ENCODE measurements at places on chromosomes 5 and 9. TPM values are rescaled to one million over a fixed set of nuclear protein-coding genes. Genes with fewer than 3 reads are reported as not detected.

DNA sequence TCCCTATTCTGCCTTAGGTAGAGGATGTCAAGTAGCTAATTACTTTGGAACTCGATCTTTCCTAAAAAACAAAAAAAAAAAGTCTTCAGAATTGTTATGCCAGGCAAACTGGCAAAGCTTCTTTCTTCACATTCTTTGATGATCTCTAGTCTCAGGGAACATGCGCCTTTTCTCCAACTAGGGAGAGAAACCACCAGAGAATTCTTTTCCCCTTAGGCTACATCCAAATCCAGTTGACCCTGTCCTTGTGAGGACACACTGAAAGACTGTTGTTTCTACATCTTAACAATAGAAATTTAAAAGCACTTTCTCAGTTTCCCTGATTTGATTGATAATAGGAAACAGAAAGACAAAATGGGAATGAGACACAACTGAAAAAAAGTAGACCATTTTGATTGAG, 94.7 kb upstream of the ITGA2 start:
- H3K27me3 ChIP-seq = no peaks in the 10 kb centered on the region
- no peak overlapping the region for H3K4me3 ChIP-seq
- no peaks in the 10 kb centered on the region for H3K36me3 ChIP-seq
- no peak overlapping the region for H3K27ac ChIP-seq
- no peak for DNase-seq

DNA sequence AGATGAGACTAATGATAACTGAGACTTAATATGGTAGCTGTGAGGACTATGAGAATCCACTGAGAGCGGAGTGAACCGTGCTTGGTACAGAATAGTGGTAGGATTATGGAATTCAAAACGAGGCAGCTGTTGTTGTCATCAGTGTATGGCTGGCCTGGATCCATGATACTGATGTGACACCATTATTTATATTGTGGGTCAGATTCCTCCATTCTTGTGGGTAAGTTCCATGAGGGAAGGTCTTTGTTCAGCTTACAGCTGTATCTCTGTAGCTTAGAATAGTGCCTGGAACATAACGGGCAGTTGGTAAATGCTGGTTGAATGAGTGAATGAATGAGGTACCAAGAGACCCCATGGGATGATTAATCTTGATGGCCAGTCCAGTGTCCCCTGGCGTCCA, 61.8 kb downstream of the ACER2 start:
- no peaks in the 10 kb centered on the region for H3K4me1 ChIP-seq
- no peaks in the 10 kb centered on the region for H3K36me3 ChIP-seq
- no peak overlapping the region for H3K4me3 ChIP-seq
- DNase-seq = no peak
- no peaks in the 10 kb centered on the region for H3K27me3 ChIP-seq

DNA sequence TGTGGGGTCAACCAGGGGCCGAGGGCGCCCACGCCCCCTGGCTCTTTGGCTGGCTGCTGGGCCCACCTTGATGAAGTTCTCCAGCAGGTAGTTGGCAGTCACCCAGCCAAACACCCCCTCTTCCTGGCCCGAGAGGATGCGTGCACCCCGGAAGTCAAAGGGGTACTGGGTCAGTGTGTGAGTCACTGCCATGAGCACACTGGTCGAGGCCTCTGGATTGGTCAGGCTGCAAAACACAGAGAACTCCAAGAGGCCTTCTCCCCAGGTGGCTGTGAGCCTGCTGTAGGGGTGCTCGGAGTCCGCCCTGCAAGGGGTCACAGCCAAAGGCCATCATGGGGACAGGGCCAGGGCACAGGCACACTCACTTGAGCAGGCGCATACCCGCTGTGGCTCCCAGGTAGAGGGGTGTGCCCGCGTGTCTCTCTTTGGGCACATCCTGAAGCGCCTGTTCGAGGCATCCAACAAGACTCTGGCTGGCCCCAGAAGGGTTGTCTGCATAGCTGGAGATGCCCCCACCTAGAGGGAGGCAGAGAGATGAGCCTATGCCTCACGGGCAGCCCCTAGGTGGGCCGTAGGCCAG, 2.6 kb downstream of the ENTPD2 start:
- H3K27ac ChIP-seq = no peak overlapping the region
- H3K36me3 ChIP-seq = no peaks in the 10 kb centered on the region
- H3K27me3 ChIP-seq = peaks cover 24% of the 10 kb centered on the region
- H3K4me1 ChIP-seq = peaks cover 14% of the 10 kb centered on the region
- no peak for DNase-seq

DNA sequence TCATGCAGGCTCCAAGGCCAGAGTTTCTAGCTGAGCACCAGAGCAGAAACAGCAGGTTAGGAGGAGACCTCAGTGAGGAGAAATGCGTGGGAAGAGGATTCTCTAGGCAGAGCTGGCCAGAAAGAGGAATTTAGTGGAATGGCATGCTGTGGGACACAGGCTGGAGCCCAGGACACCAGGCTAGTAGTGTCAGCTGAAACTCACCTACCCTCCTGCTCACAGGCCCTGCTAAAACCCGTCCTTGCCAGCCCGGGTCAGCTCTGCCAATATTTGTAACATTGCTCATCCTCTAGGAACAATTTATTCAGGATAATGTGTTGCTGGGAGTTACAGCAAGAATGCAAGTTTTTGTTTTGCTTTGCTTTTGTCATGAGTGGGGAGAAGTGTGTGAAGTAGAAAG, 40.2 kb upstream of the AGXT2 start:
- no peak overlapping the region for H3K27ac ChIP-seq
- no peaks in the 10 kb centered on the region for H3K27me3 ChIP-seq
- H3K4me1 ChIP-seq = no peaks in the 10 kb centered on the region
- DNase-seq = no peak

DNA sequence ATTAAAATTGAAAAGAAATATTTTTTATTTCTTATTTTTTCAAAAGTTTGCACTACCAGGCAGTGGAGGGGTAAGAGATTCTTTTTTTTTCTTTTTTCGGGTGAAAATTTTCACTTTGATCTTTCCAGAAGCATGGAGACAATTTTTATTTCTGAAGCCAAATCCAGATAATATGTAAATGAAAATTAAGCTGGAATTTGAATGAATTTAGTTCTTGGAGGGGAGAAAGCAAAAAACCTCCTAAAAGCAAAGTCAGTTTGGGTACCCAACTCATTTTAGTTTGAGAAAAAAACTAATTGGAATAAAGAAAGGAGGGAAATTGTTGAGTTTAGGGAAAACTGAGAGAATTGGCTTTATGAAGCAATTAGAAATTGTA, 872 bp downstream of the ZNF618 start:
- no peaks in the 10 kb centered on the region for H3K27me3 ChIP-seq
- peaks cover 3% of the 10 kb centered on the region for H3K4me1 ChIP-seq
- H3K36me3 ChIP-seq = no peaks in the 10 kb centered on the region
- H3K27ac ChIP-seq = no peak overlapping the region
- H3K4me3 ChIP-seq = peak overlapping the region; percentile 95

DNA sequence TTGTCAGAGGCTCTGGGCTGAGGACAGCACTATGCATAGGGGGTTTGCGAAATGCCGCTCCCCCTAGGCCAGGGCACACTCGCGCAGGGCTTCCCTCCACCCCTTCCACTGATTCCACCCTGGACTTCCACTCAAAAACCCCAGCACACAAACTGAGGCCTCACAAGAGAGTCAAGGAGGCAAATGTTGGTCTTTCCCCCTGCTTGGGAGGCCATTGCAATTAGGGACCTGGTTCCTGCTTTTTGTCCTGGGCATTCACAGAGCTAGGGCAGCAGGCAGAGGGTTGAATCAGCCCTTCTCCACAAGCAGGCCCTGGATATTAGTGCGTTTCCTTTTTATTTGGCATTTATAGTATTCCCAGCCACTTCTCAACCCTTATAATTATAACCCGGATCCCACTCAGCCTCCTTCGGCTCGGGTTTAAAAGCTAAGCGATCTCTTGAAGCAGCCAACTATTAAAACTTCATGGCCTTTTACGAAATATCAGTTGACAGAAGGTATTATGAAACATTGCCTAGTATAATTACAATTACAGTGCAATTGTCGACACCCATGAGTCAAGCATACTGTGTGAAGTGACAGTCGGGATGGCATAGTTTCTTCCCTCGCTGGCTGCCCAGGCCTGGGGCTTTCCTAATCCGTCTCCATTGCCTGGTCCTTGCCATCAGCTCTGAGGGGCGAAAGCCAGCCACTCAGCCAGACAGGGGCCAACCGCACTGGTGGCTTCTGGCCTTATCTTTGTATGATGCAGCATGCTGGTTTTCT, 285.5 kb upstream of the MAP3K1 start:
- no peaks in the 10 kb centered on the region for H3K27me3 ChIP-seq
- no peak overlapping the region for H3K27ac ChIP-seq
- no peaks in the 10 kb centered on the region for H3K4me1 ChIP-seq
- H3K4me3 ChIP-seq = no peak overlapping the region
- no peaks in the 10 kb centered on the region for H3K36me3 ChIP-seq

GRCh38 chr9:108017671-108018070, 528.1 kb upstream of the KLF4 start:
- DNase-seq = no peak
- H3K36me3 ChIP-seq = no peaks in the 10 kb centered on the region
- H3K4me3 ChIP-seq = no peak overlapping the region
- H3K27me3 ChIP-seq = no peaks in the 10 kb centered on the region
- no peak overlapping the region for H3K27ac ChIP-seq
- no peaks in the 10 kb centered on the region for H3K4me1 ChIP-seq

- H3K36me3 ChIP-seq = no peaks in the 10 kb centered on the region
- peak overlapping the region; percentile 40 for H3K27ac ChIP-seq
- H3K4me1 ChIP-seq = peaks cover 5% of the 10 kb centered on the region
- DNase-seq = no peak
- no peaks in the 10 kb centered on the region for H3K27me3 ChIP-seq
- peak overlapping the region; percentile 31 for H3K4me3 ChIP-seq
Observed at GRCh38 chr9:35488021-35488420, 1.9 kb upstream of the RUSC2 start.

DNA sequence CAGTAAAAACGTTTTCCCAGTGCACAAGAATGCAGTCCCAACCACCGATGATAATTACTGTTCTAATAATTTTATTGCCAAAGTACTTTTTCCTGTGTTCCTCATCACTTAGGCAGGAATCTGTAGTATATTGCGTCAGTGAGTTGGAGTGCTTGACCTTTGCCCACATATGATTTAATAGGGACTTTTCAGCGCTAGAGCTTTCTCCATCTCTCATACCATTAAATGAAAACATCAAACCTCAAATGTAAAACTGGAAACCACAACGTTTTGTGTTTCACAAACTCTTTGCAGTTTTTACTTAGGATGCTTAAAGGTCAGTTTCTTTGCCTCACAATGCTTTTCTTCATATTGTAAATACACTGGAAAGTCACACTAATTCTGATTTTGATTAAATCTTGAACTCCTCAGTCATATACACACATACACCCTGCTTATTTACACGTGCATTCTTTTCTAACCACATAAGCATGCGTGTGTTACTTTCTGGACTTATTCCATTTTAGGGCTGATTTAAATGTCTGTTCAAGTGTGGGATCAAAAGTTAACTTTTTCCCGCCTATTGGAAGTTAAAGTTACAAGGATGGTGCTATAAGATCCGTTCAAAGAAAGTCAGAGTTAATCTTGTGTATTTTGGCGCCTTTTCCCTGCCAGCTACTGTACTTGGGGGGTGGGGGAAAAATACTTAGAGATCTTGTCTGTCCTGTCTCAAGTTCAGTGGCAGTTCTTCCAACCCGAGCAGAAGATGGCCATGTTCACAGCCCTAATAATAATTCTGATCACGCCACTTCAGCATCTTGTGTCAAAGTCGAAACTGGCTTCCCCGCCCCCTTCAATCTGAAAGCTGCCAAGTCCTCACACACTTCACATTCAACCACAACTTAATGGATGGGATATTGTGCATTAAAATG, 6.6 kb upstream of the NFIB start:
- no peaks in the 10 kb centered on the region for H3K27me3 ChIP-seq
- no peaks in the 10 kb centered on the region for H3K36me3 ChIP-seq
- H3K4me1 ChIP-seq = no peaks in the 10 kb centered on the region
- DNase-seq = no peak

The RNF183 gene
- 0.98 TPM for total RNA-seq

The IFNB1 gene
- total RNA-seq = not detected

DNA sequence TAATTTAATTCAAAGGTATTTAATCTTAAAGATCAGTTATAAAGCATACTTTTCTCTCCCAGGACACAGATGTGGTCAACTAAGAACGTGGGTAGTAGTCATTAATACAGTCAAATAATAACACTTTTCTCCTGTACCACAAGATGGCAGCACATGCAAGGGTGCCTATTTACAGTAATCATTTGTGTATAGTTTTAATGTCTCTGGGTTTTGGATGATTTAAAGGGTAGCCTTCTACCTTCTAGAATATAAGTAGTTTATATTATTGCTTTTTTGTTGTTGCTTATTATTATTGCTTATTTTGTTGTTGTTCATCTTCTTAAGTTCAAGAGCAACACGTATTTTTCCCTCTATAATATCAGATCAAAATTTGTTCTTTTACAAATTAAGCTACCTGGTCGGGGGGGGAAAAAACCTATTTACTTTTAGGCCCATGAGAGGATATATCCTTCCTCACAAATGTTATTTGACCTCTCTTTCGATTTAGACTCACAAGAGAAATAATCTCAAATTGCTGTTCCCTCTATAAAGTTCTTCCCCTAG, 59.6 kb upstream of the SLC27A6 start:
- no peak overlapping the region for H3K4me3 ChIP-seq
- no peak for DNase-seq
- H3K4me1 ChIP-seq = no peaks in the 10 kb centered on the region
- H3K27me3 ChIP-seq = no peaks in the 10 kb centered on the region
- no peaks in the 10 kb centered on the region for H3K36me3 ChIP-seq
- H3K27ac ChIP-seq = no peak overlapping the region

The STK32A gene
- total RNA-seq = 6.9 TPM

DNA sequence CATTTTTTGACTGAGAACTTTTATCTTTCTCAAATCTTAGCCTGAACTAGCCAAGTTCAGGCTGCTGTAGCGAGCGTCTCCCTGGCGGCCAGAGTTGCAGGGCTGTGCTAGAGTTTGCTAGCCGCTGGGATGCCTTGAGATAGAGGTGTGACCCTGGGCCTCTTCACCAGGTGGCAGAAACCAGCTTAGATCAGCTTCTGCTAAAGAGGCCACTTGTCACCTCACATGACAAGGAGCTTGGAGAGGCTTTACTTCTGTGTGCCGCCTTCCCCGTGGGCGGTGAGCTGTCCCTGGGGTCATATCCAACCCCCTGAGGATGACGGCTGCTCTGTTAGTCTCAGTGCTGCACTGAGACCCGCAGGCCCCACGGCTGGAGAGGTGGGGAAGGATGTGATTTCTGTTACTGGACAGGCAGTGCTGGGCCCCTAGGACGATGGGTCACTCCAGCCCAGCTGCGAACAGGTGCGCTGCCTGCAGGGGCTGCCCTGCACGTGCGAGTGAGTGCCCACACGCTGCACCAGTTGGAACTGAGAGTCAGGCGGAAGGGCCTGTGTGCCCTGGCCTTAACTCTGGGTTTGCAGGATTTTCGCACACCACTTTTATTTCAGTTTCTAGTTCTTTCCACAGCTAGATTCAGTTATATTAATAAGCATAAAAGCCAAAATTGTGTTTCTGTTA, 63.8 kb downstream of the EHMT1 start:
- no peak overlapping the region for H3K4me3 ChIP-seq
- no peak overlapping the region for H3K27ac ChIP-seq
- peaks cover 5% of the 10 kb centered on the region for H3K4me1 ChIP-seq
- no peak for DNase-seq
- no peaks in the 10 kb centered on the region for H3K36me3 ChIP-seq

All from breast epithelium (tissue), 4 donors.